ENCODE measurements at places on chromosomes 2 and 18. TPM values are rescaled to one million over a fixed set of nuclear protein-coding genes. Genes with fewer than 3 reads are reported as not detected.

Gene ZAP70
- total RNA-seq, result 3.0 TPM

Gene MLPH
- 10.4 TPM for total RNA-seq

DNA sequence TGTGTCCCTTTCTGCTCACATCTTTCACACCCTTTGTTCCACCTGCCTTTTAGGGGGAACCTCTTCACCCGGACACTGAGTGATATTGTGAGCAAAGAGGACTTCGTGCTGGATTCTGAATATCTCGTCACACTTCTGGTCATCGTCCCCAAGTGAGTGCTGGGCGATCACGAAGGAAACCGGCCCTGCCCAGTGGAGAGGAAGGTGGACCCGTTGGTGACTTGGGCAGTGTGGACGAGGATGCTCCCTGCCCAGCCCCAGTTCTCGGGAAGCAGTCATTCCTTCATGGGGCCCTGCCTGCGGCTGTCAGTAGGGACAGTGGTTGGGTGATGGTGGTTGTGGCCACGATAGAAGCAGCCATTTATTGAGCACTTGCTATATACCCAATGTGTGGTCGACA, 40.8 kb downstream of the PDIA6 start:
- no peaks in the 10 kb centered on the region for H3K36me3 ChIP-seq
- no peak overlapping the region for H3K4me3 ChIP-seq
- DNase-seq, result no peak
- peaks cover 20% of the 10 kb centered on the region for H3K4me1 ChIP-seq
- no peak overlapping the region for H3K27ac ChIP-seq

DNA sequence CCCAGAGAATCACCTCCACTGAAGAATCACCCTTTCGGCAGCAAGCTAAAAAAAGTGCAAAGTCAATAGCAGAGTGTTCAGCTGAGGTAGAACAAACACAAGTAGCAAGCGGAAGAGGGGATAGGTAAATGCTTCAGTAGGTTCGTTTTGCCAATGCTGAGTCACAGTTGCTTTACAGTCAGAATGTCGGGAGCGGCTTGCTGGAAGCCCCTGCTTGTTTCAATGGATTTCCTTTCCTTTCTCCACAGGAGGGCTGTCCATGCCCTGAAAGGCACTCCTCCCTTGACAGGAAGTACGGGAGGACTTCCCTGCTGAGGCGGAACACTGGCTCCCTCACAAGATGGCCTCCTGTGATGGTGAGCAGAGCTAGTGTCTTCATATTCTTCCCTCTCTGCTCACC, 146.2 kb upstream of the LYPD1 start:
- no peak overlapping the region for H3K27ac ChIP-seq
- H3K4me1 ChIP-seq, result no peaks in the 10 kb centered on the region
- no peak overlapping the region for H3K4me3 ChIP-seq

- peaks cover 80% of the 10 kb centered on the region for H3K4me1 ChIP-seq
- H3K4me3 ChIP-seq, result no peak overlapping the region
- no peaks in the 10 kb centered on the region for H3K36me3 ChIP-seq
- H3K27me3 ChIP-seq, result no peaks in the 10 kb centered on the region
- no peak for DNase-seq
Observed at GRCh38 chr18:48154828-48155227, 224.4 kb upstream of the SMAD2 start.

DNA sequence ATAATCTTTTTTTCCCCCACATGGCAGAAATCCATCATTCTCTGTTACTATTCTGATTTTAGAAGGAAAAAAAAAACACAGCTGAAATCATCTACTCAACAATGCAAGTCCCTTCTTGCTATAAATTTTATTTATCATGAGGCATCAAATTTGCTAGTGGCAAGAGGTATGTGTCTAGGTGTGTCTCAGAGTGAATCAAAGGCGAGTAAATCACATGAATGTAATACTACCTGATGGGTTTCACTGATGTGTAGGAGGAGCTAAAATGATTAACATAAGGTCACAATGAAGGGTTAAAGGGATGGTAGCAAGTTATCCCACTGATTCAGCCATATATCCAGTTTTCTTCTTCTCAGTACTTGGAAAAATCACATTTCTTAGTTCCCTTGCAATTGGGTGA, 24.5 kb upstream of the PELI1 start:
- H3K4me1 ChIP-seq, result peaks cover 4% of the 10 kb centered on the region
- H3K36me3 ChIP-seq, result no peaks in the 10 kb centered on the region
- no peak for DNase-seq
- H3K27me3 ChIP-seq, result no peaks in the 10 kb centered on the region
- H3K27ac ChIP-seq, result peak overlapping the region; percentile 51

GRCh38 chr2:104897515-104898184, 43.7 kb downstream of the POU3F3 start:
- no peaks in the 10 kb centered on the region for H3K4me1 ChIP-seq
- DNase-seq, result no peak
- no peaks in the 10 kb centered on the region for H3K27me3 ChIP-seq
- no peaks in the 10 kb centered on the region for H3K36me3 ChIP-seq
- no peak overlapping the region for H3K27ac ChIP-seq

GRCh38 chr2:33448220-33448899, 28.1 kb upstream of the RASGRP3 start:
- no peak for DNase-seq
- no peak overlapping the region for H3K27ac ChIP-seq
- no peak overlapping the region for H3K4me3 ChIP-seq
- no peaks in the 10 kb centered on the region for H3K36me3 ChIP-seq
- no peaks in the 10 kb centered on the region for H3K4me1 ChIP-seq

DNA sequence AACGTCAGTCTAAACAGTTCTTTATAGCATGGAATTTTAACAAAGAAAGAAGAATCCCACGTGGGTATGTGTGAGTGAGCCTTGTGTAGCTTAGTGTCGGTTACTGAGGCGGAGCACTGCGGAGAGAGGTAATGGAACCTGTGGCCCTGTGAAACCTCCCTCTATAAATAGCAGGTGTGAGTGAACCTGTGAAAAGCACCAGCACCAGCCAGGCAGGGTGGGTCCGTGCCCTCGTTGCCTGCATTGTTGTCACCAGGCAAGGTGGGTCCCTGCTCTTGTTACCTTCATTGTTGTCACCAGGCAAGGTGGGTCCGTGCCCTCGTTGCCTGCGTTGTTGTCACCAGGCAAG, 4.7 kb downstream of the CTDP1 start:
- no peaks in the 10 kb centered on the region for H3K27me3 ChIP-seq
- no peak overlapping the region for H3K4me3 ChIP-seq
- no peak overlapping the region for H3K27ac ChIP-seq

DNA sequence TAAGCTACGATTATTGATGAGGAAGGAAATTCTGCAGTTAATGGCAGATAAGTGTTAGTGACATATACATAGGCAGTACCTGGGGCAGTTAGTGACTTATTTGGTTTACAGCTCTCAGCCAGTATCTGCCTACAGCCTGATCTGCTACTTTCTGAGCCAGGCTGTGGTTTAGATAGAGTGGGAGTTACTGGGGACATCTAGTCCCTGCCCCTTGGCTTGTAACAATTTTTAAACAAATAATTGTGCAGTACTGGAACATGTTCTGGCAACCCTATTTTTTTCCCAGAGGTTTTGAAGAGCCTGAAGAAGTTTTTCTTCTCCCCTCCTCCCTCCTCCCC, 2.3 kb downstream of the KIF5C start:
- peaks cover 29% of the 10 kb centered on the region for H3K4me1 ChIP-seq
- no peak overlapping the region for H3K4me3 ChIP-seq
- no peaks in the 10 kb centered on the region for H3K36me3 ChIP-seq
- DNase-seq, result no peak
- peaks cover 25% of the 10 kb centered on the region for H3K27me3 ChIP-seq
- H3K27ac ChIP-seq, result no peak overlapping the region

Measured in esophagus squamous epithelium (tissue), 5 donors.